ENCODE measurements at places on chromosomes 13 and 19.

GRCh38 chr13:106752584-106753170, 184.7 kb upstream of the ARGLU1 start:
- DNase-seq = no peak

- no peak for DNase-seq
Observed at GRCh38 chr19:16888629-16889365, at the start of gene F2RL3. Gene F2RL3 (plus strand): TSS chr19:16888999. CDS start chr19:16889190, 191 bp downstream.

GRCh38 chr13:98783856-98784478, 31.5 kb upstream of the SLC15A1 start:
- no peak for DNase-seq

DNA sequence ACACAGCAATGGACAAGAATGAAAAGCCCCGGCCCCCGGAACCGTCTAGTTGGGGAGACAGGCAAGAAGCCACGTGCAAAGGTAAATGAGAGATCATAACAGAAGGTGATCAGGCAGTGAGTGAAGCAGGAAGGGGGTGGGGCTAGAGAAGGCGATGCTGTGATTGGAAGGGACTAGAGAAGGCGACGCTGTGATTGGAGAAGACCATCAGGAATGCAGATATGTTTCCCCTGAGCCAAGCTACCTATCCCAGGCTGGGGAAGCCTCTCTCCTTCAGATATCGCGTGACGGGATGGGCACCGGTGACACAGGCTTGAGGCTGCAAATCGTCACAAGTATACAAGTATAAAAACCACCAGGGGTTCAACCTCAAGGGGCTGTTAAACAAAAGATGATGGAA, 21.8 kb downstream of the DCAF15 start:
- peak; percentile 82 for DNase-seq

DNA sequence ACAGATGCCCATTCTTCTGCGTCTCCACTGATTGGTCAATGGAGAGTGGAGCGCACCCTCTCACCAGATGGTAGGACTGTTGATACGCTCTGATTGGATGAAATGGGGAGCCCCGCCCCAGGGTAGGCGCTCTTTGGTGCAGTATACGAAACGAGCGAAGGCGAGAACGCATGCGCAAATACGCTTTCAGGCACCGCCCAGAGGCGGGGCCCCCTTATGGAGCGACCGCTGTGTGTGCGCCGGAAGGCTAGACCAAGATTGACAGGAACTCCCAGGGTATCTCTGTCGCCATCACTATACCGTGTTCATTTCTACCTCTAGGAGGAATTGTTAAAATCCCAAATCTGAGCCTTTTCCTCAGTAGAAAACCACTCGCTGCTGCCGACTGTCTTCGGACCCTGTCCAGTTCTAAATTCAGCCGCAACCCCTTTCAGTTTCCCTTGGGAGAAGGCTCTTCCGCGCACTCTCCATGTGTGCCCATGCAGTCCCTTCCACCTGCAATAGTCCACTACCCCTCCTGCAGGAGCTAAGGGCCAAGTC, 720 bp upstream of the HNRNPL start:
- no peak for DNase-seq

- DNase-seq = no peak
Observed at GRCh38 chr19:362683-363082, 18.1 kb upstream of the MIER2 start.

DNA sequence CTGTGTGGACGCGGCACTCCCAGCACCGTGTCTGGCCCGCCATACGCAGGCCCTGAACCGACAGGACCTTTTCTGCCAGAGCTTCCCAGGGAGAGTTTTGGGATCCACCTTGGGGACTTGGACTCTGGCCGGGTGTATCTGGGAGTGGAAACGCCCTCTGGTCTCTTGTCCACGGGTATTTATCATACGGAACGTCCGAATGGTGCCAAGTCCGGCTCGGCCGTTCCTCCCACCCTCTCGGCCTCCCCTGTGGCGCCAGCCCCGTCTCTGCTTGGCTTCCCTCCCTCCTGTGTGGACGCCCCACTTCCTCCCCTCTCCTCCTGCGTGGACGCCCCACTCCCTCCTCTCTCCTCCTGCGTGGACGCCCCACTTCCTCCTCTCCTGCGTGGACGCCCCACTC, 12.1 kb downstream of the HCN2 start:
- no peak for DNase-seq

- no peak for DNase-seq
Observed at GRCh38 chr13:41765813-41766212, 195.1 kb downstream of the VWA8 start.

GRCh38 chr19:40576151-40576584, 505 bp upstream of the SHKBP1 start:
- no peak for DNase-seq

- no peak for DNase-seq
Observed at GRCh38 chr13:77975358-77976042, 56.9 kb upstream of the EDNRB start.

DNA sequence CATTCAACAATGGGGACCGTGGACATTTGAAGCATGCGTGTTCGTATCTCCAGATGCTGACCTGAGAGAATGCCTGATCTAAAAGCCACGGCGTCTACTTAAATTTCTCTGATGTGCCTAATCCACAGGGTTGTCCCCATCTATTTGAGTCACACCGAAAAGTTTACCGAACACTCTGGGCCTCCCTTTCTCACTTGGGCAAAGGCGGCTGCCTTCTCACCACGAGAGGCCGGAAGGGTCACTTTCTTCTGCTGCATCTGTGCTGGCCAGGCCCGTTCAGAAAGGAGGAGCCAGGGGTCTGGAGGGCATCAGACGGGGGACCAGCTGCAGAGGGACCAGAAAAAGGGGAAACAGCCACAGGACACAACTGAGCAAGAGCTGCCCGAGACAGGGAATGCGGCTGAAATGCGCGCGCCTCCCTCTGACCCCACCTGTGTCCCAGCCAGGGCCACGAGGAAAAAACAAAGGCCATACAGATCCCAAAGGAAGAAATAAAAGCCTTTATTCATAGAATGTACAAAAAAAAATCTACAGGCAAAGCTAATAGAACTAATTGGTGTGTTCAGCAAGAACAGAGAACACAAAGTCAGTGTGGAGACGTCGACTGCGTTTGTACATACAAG, 71.3 kb upstream of the C13orf46 start:
- no peak for DNase-seq

DNA sequence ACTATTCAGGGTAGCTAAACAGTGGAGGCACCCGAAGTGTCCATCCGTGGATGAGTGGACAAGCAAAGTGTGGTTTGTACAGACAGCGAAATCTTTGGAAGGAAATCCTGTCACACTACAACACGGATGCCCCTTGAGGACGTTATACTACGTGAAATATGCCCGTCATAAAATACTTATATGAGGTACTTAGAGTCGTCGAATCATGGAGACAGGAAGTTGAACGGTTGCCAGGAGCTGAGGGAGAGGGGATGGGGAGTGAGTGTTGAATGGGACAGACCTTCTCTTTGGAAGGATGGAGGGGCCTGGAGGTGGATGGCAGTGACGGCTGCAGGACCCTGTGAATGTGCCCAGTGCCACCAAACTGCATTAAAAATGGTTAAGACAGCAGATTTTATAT, 11.6 kb downstream of the ATP4B start:
- DNase-seq = no peak

DNA sequence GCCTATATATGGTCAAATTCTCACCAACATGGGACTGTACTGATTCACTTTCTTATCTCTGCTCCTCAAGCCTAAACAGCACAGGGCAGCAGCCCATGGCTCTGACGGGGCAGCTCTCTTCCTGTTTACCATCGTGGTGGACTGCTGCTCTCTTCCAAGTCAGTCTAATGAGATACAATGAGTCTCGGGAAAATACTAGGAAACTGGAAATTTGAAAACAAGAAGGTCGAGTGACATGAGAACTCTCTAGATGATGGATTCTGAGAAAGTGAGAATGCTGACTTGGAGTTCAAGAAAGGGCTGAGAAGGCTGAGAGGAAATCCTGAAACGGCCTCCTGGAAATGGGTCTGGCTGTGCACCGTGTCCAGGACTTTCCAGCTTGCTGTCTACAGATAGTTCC, 122.8 kb upstream of the ARGLU1 start:
- DNase-seq = no peak

DNA sequence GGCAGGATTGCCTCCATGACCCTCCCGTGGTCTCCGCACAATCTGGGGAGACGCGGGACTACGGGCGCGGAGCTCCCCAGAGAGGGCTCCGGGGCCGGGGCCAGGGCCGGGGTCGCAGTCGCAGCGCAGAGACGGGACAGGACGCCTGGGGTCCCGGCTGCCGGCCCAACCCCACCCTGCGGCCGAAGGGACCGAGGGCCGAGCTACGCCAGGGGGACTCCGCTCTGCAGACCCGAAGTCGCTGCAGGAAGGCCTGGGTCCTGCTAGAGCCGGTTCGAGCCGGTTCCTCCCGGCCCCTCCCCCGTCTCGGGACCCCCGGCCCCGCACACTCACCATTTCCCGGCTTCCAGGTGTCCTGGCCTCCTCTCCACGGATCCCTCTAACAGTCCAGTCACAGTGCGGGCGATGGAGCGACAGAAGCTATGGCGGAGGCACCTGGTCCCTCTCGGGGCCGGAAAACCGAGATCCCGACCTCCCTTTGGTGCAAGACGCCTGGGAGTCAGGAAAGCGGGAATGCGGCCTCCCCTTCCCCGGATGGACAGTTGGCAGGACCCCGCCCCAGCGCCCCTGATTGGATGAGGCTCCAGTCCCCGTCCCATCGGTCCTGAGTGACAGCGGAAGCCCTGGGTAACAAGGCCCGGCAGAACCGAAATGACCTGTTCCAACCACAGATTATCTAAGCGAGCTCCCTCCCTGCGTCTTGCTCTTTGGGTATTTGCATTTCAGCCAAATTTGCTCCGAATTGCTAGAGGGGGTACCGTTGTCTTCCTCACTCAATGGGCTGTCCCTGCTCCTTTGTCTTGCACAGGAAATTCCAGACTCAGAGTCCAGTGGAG, at the start of gene ZNF625:
Gene ZNF625 (minus strand): TSS at position 512 of the 836 bp plus-strand sequence. CDS start 176 bp downstream, at position 336.
- DNase-seq = peak; percentile 92

DNA sequence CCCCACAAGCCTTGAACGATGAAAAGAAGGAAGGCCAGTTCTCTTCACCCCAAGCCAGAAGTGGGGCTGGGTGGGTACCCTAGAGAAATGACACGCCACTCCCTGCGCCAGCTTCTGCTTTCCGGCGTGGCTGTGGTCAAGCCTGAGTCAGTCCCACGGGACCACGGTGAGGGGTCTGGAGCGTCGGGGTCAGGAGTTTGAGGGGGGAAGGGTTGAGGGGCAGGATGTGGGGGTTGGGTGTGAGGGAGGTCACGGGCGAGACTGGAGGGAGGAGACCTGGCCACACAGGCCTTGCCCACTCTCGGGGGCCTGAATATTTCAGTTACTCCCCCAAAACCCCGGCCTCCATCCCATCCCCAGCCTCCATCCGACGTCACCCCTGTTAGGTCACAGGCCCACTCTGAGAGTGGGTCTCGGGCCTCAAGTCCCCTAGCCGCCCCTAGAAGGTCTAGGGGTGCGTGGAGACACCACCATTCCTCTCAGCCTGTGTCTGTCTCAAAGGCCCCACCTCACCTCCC, 500 bp upstream of the IFI30 start:
- DNase-seq = no peak

GRCh38 chr13:70708775-70709174, 600.5 kb upstream of the KLHL1 start:
- DNase-seq = no peak

DNA sequence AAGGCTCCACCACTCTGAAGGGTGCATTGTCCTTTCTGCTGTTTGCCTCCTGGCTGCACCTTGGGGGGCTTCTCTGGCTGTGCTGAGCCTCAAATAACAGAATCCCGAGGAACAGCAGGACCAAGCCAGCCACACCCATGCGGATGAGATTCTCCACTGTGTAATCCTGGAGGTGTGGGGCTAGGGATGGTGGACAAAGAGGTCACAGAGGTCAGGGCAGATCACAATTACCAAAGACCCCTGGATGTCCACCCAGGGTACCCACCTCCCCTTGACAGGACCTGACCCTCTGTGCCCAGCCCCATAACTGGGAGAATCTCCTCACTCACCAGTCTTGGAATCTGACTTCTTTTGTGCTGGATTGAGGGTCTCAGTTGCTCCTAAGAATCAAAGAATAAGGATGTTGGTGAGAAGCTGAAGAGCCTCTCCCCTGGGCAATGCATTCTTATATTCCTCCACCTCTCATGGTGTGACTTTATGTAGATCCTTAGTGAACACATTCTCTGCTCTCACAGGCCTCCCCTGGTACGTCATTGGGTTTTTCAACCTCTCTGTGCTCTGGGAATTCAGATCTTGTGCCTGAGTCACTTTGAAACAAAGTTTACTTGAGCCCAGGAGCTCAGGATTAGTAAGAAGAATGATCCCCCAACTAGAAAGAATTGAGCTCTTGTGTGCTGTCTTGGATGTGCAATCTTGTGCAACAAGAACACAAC, 5.2 kb downstream of the LILRA4 start:
- DNase-seq = no peak

DNA sequence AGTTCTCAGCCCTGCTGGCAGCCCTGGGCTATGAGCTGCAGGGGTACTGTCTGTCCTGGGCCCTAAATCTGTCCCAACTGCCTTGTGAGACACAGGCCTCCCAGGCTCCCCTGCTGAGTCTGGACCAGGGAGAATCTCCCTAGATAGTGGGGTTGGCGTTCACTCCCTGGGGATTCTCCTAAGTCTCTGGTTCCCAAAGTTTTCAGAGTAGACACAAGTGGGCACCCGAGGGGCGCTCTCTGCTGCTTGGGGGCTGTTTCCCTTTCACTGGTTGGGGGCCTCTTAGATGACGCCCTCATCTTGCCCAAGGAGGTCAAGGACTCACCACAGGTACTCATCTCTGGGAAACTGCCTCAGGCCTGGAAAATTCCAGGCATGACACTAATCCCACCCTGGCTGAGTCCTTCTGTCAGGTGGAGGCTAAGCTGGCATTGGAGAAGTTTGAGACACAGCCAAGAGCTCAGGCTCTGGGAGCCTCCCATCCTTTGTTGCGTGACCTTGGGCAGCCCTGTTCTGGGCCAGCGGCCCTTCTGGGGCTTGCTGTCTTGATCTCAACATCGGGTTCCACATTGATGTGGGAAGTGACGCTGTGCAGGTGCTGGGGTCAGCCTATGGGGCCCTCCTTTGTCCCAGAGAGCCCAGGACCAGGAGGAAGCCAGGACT, 3.9 kb downstream of the RPL18A start:
- DNase-seq = no peak

DNA sequence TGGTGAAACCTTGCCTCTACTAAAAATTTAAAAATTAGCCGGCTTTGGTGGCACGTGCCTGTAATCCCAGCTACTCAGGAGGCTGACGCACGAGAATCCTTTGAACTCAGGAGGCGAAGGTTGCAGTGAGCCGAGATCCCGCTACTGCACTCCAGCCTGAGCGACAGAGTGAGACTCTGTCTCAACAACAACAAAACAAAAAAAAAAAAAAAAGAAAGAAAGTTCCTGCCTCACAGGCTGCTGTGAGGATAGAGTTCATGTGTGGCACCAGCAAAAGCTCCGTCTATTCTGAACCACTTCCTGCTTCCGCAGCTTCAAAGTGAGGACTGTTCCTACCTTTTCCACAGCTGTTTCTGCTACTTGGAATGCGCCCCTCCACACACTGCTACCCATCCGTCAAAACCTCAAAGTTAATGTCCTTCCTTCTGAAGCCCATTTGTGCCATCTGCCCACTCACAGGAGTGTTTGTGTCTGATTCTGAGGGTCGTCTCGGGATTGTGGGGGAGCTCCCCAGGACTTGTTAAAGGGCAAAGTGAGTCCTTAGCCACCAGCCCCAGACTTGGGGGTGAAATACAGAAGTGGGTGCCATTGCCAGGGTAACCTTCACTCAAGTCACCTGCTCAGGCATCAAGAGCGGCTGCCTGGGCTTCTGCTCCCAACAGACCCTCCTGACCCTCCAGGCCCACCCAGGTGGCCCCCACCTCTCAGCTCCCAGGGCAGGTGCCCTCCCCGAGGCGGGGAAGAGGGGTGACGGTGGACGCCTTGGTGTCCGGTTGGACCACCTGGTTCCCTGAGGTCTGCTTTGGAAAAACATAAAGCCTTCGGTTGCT, 2.9 kb downstream of the MFSD12 start:
- DNase-seq = no peak
